ENCODE measurements at places on chromosomes 4 and X.

DNA sequence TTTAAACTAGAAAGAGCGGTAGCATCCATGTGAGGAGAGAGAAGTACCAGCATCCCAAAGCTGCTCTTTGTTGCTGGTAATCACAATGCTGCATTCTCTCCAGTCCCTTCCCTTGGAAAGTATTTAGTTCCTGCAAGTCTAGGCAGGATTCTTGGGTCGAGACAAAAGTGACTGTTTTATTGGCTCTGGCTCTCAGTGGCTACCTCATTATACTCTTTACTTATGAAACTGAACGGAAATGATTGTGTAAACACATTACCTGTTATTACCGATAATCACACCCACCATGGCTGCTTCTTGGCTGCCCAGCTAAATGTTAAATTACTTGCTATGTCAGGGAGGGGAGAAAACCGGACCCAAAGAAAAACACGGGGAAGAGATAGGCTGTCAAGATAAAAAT is 26.2 kb downstream of the ATXN3L start:
- DNase-seq, result peak; percentile 70

DNA sequence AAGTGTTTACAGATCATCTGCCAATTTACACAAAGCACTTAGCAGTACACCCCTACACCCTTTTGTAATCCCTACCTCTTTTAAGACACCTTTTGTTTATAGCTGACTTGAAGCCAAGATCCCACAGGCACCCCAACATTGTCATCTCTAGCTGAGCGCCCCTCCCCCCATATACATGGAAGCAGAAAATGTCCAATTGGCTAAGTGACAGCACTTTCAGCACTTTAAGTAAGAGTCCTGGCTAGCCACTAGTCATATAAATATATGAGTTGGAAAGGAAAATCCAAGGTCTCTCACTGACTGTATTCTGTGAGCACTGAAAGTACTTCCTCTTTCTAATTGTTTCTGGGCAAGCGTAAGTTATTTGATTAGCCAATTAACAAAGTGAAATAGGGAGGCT is 108.2 kb downstream of the NSUN7 start:
- no peak for DNase-seq

DNA sequence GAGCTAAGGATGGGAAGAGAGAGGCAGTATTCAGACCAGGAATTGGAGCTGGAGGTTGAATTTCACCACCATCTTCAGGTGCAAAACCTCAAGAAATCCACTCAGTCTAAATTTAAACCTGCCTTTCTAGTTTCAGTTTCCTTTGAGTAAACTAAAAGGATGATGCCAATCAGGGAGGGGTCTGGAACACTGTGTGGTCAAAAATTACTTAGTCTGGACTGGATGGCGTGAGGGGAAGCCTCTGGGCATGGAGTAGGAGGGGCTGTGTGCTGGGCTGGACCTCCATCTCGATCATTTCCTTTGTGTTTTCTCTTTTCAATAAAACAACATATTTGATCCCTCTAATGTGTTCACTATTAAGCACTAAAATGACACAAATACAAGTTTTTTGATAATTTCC is 120.1 kb downstream of the GC start:
- DNase-seq, result no peak

GRCh38 chr4:71976523-71976922 is 55.3 kb upstream of the NPFFR2 start:
- DNase-seq, result no peak

DNA sequence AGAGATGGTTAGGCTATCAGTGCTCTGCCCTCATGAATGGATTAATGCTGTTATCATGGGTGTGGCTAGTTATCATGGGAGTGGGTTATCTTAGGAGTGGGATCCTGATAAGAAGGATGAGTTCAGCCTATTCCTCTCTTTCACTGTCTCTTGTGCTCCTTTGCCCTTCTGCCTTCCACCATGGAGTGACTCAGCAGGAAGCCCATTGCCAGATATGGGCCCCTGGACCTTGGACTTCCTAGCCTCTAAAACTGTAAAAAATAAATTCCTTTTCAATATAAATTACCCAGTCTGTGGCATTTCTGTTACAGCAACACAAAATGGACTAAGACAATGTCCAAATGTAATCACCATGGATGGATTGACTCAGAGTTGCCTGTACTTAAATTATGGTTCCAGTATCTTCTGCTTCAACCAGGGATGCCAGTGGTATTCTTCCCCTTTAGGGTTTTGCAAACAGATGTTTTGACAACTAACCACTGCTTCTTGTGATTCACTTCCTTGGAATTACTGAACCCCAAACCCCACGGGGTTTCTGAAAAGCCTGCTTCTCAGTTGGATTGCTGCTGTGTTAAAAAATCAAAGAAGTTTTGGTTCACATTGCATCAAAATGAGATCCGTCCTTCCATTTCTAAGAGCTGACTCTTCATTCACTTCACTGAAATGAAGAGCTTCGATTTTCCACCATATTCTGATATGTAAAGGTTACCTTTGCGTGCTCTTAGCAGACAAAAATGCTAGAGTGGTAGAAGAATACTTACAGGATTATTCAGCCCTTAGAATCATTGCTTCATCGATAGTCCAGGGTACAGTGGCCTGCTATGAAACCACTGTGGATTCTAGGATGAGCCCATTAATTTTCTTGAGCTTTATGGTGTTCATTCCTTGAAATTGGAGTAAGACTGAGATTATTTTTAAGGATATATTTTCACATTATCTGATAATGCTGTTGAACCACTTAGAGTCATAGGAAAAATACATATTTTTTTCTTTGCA is 107.7 kb downstream of the FRMPD4 start:
- no peak for DNase-seq

GRCh38 chr4:173346074-173346473 is 11.9 kb upstream of the HMGB2 start:
- DNase-seq, result no peak

GRCh38 chr4:38769857-38770256 is 12.9 kb downstream of the TLR10 start:
- DNase-seq, result no peak

DNA sequence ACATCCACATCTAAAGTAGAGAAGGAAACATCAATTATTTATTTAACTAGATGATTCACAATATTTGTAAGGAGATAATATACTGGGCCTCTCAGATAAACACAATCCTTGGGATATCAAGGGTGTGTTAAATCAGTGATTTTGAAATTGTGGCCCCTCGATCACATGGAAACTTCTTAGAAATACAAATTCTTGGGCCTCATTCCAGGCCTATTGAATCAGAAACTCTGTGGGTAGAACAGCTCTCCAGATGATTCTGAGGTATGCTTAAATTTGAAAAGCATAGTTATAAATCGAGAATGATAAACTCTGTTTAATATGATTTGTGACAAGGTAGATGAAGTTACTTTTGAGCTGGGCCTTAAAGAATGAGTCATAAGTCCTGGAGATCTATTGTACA is 64.3 kb upstream of the GPR174 start:
- DNase-seq, result no peak

- DNase-seq, result no peak
These were observed 13.0 kb downstream of the DKC1 start for GRCh38 chrX:154775419-154776349.

DNA sequence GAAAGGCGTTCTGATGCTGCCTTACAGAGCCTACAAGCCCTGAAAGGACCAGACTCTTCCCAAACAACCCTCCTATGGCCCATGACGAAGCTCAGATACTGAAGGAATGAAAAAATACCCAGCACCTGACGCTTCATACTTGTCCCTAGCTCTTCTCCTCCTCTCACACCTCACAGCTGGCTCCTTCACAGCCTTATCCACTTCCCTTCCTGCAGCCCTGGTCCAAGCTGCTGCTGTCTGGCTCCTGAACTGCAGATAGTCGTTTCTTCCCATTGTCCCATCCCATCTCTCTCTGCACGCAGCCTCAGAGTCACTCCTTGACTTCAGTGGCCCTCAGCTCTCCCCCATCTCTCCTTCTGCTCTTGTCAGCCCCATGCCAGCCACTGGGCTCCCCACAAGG is 56.6 kb downstream of the FAM193A start:
- no peak for DNase-seq

- DNase-seq, result no peak
These were observed 76.7 kb downstream of the MAOB start for GRCh38 chrX:43805579-43805978.

DNA sequence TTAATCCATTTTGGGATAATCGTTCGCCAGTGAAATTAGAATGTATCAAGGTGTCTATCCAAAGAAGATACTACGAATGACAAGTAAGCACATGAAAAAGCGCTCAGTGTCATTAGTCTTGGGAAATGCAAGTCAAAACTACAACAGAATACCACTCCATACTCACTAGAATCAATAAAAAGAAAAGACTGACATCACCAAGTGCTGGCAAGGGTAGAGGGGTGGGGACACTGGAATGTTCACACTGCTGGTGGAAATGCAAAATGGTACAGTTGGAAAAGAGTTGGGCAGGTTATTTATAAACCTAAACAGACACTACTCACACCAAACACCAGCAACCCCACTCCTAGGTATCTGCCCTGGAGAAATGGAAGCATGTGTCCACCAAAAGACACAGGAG is 11.2 kb downstream of the WDR1 start:
- DNase-seq, result no peak

- no peak for DNase-seq
These were observed 148.8 kb downstream of the HNRNPD start for GRCh38 chr4:82225030-82225429.

DNA sequence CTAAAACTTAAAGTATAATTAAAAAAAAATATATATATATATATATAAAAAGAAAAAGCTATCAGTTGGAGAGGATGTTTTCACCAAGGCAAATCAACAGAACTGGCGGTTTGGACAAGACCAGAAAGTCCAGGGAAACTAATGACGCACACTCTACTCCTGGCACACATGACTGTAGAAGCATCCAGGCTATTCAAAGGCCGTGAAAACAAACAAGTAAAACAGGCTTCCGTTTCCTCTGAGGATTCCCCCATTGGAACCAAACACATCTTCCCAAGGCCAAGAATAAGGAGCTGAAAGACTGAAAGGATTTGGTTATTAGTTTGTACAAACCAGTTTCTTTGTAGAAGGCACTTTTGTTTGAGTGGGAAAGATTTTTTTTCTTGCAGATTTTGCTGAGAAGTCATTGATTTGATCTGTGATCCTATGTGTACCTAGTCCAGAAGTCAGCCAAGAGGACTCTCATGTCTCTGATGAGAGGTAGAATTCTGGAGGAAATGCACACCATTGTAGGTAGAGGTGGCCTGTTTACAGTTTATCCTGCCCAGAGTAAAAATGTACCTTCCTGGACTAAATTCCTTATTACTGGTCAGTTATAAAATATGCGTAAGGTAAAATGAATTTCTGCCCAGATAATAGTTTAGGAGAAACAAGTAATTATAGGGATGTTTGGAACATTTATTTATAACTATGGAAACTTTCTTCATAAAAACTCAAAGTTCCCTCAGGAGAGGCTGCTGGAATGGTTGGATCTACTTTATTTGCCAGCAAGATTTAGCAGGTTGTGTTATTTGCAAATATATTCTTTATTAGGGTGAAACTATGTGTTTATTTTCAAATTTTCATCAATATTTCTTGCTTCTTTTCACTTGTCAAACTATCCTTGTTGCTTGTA is 66.5 kb downstream of the DMP1 start:
- DNase-seq, result peak; percentile 40

Data from trophoblast cell (in vitro differentiated cells and primary cell).